ENCODE measurements at places on chromosomes 2 and 18.

- peak; percentile 5 for DNase-seq
These were observed 229.1 kb upstream of the RBBP8 start for GRCh38 chr18:22703883-22704585.

GRCh38 chr2:171553858-171554257 is 31.6 kb downstream of the CYBRD1 start:
- DNase-seq, result no peak

DNA sequence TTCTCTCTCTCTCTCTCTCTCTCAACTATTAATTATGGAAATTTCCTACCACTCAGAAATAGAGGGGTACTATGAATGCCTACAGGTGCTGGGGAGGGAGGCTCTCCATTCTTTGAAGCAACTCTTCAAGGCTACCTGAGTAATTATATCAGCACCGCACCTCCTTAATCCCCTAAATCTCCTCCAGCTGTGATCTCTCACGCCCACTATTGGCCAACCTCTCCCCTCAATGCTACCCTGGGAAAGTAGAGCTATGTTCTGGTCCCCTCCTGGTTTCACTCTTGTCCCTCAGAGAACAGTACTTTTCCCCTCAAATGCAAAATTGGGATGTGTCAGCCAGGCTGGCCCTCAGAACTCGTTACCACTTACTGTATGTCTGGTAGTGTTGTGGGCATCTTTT is 1.6 kb downstream of the MOCOS start:
- no peak for DNase-seq

GRCh38 chr2:46539327-46540276 is 60.2 kb downstream of the TMEM247 start:
- no peak for DNase-seq

GRCh38 chr2:18949871-18950270 is 360.5 kb upstream of the NT5C1B start:
- no peak for DNase-seq

DNA sequence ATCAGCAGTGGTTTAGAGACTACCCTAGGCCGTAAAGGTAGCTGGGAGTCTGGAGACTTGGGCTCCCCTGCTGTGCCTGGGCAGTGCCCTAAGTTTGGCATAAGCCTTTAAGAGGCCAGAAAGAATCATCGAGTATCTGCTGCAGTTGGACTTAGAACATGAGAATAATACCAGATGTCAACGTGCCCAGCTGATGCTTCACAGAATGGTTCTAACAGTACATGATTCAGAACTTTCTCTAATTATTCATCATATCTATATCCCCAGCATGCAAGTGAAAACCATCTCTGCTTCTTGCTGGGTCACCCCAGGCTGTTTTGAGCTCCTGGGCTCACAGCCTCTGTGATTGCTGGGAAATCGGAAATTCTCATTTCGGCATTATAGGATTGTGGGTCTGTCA is 118.1 kb downstream of the NCK2 start:
- no peak for DNase-seq

DNA sequence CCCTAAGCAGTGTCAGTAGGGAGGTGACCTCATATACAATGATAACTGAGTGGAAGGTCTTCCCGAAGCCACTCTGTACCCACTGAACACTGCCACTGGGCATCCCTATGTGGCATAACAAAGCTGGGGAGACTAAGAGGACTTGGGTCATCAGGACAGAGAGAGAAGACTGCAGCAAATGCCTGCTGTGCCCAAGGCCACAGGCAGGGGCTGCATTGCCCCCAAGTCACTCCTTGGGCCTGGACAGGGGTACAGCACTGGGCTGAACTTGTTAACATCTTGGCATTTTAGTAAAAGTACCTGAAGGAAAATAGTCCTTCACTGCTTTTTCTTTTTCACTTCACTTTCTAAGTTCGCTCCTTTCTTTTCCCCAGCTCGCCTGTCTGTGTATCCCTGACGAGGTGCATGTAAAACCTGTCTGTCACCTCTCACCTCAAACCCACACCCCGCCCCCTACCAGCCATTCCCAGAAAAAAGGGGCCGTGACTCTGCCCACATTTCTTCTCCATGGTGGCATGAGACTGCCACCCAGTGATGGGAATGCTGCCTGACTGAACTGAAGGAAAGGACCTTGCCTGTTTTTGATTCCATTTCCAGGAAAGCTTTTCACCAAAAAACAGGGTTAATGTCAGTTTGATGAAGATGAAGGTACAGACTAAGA is 62.9 kb downstream of the MTHFD2 start:
- no peak for DNase-seq

- DNase-seq, result no peak
These were observed 3.1 kb upstream of the ARID5A start for GRCh38 chr2:96533292-96534073.

GRCh38 chr18:76553715-76554546 is 58.9 kb upstream of the ZNF516 start:
- DNase-seq, result no peak

- no peak for DNase-seq
These were observed 70.3 kb downstream of the SCN1A start for GRCh38 chr2:166057370-166058164.

GRCh38 chr2:187266147-187266546 is 181.9 kb downstream of the CALCRL start:
- DNase-seq, result no peak
